ENCODE measurements at places on chromosomes 4 and X.

DNA sequence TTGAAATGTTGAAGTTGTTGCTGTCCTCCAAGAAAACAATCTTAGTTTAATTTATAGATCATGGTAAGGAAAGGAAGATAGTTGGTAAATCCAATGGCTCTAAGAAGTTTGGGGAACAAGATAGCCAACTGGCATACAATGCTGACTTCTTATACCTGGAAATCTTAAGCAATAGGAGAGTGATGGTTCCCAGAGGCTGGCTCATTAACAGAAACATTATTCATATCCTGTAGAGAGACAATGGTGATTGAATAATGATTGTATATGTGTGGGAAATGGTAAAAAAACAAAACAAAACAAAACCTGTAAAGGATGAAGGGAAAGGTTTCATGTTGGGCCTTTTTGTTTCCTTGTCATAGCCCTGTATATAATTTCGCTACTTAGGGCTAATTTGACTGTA lies 174.9 kb upstream of the CTSO start:
- DNase-seq: no peak

- DNase-seq: no peak
These were observed 87.2 kb downstream of the RASL11B start for GRCh38 chr4:52949336-52949735.

- DNase-seq: peak; percentile 75
These were observed 53.2 kb downstream of the C4orf51 start for GRCh38 chr4:145732895-145733880.

GRCh38 chr4:3354455-3354811 lies 61.6 kb downstream of the RGS12 start:
- no peak for DNase-seq

DNA sequence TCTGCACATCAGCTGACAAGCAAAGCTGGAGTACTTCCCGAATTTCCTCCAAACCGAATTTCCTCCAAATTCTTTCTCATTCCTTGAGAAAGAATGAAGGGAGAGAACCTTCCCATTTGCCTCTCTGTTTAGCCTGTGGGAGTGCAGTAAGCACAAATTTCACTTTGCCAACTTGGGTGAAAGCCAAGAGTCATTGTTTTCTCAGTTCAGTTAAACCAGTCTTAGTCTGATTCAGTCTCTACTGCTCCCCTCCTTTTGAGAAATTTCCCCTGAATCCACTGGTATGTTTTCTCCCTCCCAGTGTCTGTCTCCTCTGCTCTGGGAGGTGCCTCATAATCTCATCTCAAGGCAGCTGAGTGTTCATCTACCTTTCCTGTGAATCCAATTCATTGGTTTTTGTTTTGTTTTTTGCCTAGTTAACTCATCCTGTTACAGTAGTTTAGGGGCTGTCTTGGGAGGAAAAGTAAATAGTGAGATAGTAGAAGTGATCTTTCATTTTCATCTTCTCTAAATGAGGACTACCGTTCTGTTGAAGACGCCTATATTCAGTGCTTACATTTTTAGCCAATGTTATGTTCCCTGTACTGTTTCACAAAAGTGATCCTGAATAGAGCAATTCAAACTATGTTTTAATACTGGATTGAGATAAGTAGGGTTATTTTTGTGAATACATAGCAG lies 49.0 kb downstream of the SYTL5 start:
- no peak for DNase-seq

GRCh38 chr4:113973345-113973744 lies 6.1 kb downstream of the ARSJ start:
- no peak for DNase-seq

GRCh38 chrX:38880296-38880854 lies 79.1 kb downstream of the MID1IP1 start:
- no peak for DNase-seq

- DNase-seq: no peak
These were observed at the start of gene TASL for GRCh38 chrX:30577362-30577991. Gene TASL (minus strand): TSS chrX:30577766. CDS start chrX:30560355, 17,411 bp downstream.

DNA sequence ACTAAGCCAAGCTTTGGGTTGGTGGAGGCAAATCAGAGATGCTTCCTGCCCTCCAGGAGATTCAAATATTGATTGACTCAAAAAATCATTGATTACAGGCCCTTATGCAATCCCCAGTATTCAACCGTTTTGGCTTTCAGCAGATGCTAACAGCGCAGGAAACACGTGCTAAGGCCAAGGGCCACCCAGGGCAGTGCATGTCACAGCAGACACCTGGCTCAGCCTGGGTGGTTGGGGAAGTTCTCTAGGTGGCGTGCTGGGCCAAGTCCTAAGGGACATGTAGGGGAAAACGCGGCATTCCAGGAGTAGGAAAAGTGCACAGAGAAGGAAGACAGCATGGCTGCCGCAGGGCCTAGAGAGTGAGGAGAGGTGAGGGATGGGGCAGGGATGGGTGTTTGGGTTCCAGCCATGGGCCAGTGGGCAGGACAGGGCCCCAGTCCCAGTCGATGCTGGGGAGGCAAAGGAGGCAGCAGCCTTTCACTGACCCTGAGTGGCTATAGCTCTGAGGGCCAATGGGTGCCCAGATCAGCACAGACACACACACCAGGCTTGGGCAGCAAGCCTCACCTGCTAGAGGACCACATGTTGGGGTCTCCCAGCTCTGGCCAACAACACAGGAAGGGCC lies 239.1 kb downstream of the EVC2 start:
- DNase-seq: no peak

- no peak for DNase-seq
These were observed 33.8 kb downstream of the CXCL1 start for GRCh38 chr4:73902817-73903547.

DNA sequence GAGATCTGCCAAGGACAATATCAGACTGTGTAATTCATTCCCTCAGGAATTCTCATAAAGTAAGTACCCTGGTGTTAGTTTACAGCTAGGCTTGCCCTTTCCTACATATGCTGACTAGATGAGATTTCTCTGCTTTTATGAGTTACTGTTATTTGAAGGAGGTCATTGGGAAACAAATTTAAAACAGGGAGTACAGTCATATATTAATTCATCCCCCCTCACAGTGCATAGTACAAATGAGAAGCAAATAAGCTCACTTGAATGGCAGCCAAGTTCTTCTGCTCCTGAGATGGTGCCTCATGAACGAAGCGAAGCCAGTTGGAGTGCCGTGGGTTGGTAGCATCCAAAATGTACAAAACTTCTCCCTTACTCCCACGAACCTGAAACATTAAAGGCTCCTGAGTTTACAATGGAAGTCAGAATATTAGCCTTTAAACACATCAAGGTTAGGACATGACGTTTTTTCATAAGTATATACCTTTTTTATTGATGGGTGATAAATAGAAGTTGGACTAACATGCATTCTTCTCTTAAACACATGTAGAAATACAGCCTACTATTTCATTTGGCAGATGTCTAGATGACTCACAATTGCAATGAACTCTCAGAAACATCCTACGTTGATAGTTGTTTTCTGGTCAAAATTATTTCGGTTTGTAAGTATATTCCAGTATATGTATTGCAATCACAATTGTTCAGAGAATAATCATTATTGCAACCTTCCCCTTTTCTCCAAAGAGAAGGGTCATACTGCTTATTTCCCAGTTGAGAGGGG lies 69.2 kb downstream of the PRDM5 start:
- DNase-seq: no peak

DNA sequence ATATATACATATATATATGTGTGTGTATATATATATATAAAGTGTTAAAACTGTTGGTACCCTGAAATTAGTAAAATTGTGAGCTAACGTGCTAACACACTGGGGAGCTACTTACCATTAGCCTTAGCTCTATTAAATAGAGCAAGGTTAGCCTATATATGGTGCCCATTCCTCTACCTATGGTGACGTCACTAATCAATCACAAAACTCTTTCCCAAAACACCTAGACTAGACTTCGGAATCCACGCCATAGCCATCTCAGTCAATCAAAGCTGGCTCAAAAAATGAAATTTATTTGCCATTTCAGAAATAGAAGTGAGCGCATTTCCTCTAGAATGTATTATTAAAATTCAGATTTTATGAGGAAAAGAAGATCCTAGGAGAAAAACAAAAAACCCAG lies 229.0 kb upstream of the TENM3 start:
- DNase-seq: no peak

- DNase-seq: no peak
These were observed 137.7 kb upstream of the LIMCH1 start for GRCh38 chr4:41400296-41400695.

- DNase-seq: no peak
These were observed 57.3 kb upstream of the USP51 start for GRCh38 chrX:55546956-55547355.

All from stimulated activated CD4-positive, alpha-beta T cell treated with anti-CD3 and anti-CD28 coated beads, Interleukin-1b, Interleukin-23, amount 100 ng/mL, for 24 hours (primary cell).